Activated naive CD4-positive, alpha-beta T cell treated with anti-CD3 and anti-CD28 coated beads, Interleukin-2, amount 50 U/mL, for 16 hours (primary cell): ENCODE measurements at places on chromosomes 4 and X.

DNA sequence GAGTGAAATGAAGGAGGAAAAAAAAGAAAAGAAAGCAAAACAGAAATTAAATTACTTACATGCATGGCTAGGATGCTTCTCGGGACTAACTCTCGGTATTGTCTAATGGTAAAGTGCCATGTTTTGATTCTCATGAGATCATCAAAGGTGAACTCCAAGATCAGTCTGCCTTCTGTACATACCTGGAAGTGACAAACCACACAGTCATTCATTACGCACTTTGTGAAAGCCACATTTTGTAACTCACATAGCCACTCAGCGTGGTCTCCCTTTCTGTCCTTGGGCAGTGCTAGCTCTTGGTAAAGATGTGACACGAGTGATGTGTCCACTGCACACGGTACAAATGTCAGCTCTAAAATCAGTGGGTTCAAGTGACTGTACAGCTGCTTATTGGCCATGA is 309.8 kb downstream of the LDB2 start:
- no peak for DNase-seq

DNA sequence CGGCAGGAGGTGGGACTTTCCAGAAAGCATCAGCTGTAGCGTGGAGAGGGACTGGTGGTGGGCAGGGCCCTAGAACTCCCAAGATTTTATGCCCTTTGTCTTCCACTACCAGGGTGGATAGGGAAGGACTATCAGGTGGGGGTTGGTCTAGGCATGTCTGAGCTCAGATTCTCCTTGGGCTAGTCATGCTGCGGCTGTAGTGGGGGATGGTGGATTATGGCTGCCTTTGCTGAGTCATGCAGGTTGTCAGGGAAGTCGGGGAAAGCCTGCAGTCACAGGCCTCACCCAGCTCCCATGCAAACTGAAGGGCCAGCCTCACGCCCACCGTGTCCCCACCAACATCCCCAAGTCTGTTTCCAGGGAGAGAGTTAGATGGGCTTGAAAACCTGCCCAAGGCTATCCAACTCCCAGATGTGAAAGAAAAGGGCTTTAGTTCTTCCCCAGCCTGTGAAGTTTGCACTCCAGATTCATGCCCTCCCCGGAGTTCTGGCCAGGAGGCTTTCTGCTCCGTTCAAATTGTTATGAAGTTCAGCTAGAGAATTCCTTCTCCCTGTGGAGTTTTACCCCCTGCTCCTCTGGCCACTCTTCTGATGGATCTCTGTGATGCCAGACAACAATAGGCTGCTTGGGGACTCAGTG is 13.4 kb upstream of the MEPE start:
- DNase-seq, result no peak

DNA sequence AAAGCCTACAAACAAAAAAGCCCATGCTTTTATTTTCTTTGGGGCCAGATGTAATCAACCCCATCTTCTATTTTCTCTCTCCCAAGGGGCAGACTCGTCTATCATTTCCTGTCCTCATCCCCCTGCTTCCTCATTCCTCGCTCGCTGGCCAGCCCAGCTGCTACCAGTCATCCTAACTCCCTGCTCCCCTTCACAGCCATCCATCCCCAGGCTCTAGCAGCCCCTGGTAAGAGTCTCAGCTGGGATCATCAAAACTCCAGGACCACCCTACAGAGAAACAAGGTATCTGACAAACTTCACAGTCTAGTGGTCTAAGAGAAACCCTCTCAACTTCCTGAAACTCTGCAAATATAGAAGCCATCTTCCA is 23.6 kb downstream of the SH3KBP1 start:
- no peak for DNase-seq

GRCh38 chr4:105059337-105059736 is 87.3 kb upstream of the TET2 start:
- no peak for DNase-seq

GRCh38 chrX:123201720-123202119 is 17.6 kb downstream of the GRIA3 start:
- no peak for DNase-seq

DNA sequence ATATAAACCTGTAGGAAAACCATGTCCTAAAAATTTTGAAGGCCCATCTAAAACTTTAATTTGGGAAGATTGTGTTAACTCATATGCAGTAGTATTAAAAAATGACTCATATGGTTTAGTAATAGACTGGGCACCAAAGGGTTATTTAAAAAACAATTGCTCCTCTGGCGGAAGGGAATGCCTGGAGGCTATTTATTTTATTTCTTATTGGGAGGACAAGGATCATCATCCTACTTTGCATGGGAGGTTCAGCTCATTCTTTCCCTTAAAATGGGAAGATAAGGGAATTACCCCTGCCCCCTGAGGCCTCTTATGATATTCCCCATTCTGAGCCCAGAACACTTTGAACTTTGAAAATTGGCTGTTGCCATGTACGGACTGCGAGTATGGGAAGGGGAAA is 29.7 kb upstream of the MGST2 start:
- no peak for DNase-seq

- no peak for DNase-seq
Observed at GRCh38 chr4:8345053-8345945, 75.7 kb downstream of the HTRA3 start.

DNA sequence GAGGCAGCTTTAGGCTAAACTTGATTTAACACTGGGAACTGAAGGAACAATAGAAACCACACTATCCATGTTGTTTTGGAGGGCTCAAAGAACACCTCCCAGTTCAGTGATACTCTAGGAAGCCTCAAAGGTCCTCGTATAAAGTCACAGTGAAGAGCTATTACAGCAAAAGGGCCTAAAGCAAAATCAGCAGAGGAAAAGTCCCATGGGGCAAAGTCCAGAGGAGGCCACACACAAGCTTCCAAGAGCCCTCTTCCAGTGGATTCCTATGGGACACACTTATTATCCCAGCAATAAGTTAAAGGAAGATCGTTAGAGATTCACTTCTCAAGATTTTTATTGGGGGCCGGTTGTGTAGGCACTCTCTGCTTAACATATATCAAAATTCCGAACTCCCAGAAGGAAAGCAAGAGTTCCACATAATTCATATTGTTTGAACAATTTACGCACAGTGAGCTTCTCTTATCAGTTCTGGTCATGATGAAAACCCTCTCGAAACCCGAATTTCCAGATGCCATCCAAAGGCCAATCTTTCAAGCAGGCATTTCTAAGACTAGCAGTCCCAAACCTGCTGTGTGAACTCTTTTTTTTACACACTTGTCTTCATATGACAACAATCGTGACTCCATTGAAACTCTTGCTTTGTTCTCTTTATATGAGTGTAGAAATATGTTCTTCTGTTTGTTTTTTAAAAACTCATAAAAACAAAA is 53.7 kb downstream of the ANXA5 start:
- no peak for DNase-seq

DNA sequence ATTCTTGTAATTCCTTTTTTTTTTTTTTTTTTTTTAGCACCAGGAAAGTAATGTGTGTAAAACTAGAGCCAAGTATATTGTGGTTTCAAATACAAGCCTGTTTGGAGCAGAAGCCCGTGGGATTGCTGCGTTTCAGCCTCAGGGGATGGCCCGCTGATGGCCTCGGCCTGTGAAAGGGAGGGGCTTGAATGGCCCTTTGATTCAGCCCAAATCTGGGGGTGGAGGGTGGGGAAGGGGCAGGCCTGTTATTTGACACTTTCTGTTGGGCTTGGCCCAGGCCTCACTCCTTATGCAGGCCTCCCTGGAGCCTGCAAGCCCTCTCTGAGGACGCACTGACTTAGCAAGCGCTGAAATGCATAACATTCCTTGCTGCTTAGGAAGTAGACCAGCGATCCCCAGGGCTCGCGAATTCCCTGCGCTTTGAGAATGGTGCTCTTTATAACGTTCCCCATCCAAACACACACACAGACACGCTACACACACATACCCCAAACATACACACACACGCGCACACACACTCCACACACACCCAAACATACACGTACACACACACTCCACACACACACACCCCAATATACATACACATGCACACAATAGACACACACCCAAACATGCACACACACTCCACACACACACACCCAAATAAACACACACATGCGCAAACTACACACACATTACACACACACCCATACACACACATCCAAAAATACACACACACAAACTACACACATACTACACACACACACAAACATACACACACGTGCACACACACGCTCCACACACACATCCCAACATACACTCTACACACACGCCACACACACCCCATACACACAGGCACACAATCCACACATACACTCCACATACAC is 29.6 kb downstream of the TLR10 start:
- no peak for DNase-seq

GRCh38 chr4:78460368-78460767 is 91.2 kb upstream of the ANXA3 start:
- no peak for DNase-seq

- no peak for DNase-seq
Observed at GRCh38 chrX:120725874-120726273, 96.0 kb upstream of the C1GALT1C1 start.

- DNase-seq, result no peak
Observed at GRCh38 chr4:11620861-11621260, 192.2 kb upstream of the HS3ST1 start.

- DNase-seq, result no peak
Observed at GRCh38 chr4:112031712-112032328, 113.4 kb upstream of the FAM241A start.
